ENCODE measurements at places on chromosomes 12 and 14.

DNA sequence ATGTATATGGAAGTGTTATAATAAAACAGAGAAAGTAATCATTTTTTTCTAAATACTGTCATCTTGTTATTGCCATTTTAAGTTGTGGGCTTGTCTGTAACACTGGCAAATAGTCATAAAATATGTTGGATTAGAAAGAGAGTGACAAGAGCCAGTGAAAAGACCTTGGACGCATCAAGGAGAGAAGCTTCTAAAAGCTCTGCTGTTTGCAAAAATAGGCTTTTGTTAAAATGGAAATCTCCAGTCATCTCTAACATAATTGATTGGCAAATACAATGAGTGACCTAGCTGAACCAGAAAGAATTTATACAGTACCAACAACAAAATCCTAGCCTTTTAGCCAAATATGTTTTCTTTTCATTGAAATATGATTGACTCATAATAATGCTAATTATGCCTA, 245.8 kb upstream of the RMST start:
- no peaks in the 10 kb centered on the region for H3K27me3 ChIP-seq
- H3K4me3 ChIP-seq: no peak overlapping the region
- no peak overlapping the region for H3K27ac ChIP-seq
- no peaks in the 10 kb centered on the region for H3K36me3 ChIP-seq
- DNase-seq: no peak
- no peaks in the 10 kb centered on the region for H3K4me1 ChIP-seq

DNA sequence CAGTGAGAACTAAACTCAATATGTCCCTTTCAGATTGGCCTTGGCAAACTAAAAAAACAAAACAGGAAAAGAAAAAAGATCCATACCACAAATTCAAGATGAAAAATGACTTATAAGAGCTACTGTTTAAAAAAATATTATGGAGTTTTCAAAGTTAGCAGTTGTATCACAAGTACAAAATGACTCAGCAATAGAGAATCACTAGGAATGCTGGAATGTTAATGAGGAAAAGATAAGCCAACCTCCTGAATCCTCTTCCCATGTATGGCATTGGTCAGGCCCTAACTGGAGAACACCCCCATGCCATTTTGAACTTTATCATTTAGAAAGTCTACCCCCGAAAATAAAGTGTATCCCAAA, 62.2 kb downstream of the PPP1R36 start:
- H3K4me1 ChIP-seq: peaks cover 6% of the 10 kb centered on the region
- no peak overlapping the region for H3K27ac ChIP-seq
- DNase-seq: no peak

GRCh38 chr14:98913967-98914650, 357.9 kb downstream of the BCL11B start:
- peaks cover 4% of the 10 kb centered on the region for H3K4me1 ChIP-seq
- H3K27me3 ChIP-seq: no peaks in the 10 kb centered on the region
- DNase-seq: no peak
- no peak overlapping the region for H3K4me3 ChIP-seq

- no peaks in the 10 kb centered on the region for H3K27me3 ChIP-seq
- H3K4me3 ChIP-seq: no peak overlapping the region
- H3K36me3 ChIP-seq: no peaks in the 10 kb centered on the region
- H3K27ac ChIP-seq: no peak overlapping the region
- no peaks in the 10 kb centered on the region for H3K4me1 ChIP-seq
Observed at GRCh38 chr12:94020335-94020734, 128.0 kb upstream of the PLXNC1 start.

GRCh38 chr14:91267965-91268437, 23.5 kb upstream of the GPR68 start:
- peaks cover 37% of the 10 kb centered on the region for H3K4me1 ChIP-seq
- H3K4me3 ChIP-seq: no peak overlapping the region
- H3K36me3 ChIP-seq: no peaks in the 10 kb centered on the region
- H3K27me3 ChIP-seq: no peaks in the 10 kb centered on the region
- H3K27ac ChIP-seq: no peak overlapping the region
- DNase-seq: no peak

DNA sequence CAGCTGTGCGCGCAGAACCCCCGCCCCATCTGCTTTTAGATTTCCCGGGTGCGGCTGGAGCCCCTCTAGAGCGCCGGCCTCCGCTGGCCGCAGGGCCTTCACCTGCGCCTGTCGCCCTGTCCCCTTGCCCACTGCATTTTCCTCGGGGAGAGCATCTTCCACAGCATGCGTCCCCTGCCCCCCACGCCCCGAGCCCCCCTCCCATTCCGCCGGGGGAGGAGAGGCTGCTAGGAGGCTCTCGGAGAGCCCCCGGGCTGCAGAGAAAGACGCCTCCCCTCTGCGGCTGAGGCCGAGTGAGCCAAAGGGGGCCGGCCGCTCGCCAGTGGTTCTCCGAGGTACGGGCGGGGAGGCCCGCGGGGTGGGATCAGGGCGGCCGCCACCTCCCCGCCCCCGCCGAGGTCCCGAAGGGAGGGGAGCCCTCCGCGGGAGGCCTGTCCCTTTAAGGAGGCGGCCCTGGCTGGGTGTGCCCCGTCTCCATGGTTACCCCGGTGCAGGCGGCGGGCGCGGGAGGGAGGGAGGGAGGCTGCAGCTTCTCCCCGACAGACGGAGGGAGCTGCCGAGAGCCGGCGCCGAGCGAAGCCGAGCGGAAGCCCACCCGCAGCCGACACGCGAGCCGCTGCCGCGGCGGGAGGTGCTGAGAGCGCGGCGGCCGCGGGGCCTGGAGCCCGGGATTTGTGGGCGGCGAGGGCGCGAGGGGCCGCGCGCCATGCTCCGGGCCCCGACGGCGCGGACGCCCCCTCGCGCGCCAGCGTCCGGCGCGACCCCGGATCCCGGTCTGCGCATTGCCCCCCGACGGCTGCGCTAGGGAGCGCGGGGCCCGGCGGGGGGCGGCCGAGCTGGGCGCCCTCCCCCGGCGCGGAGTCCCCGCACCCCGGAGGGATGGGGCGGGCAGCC, at the start of gene KCNH3:
Gene KCNH3, plus strand, starts transcription at position 521 of the 894 bp plus-strand sequence. CDS start 387 bp downstream, outside the sequence.
- no peaks in the 10 kb centered on the region for H3K27me3 ChIP-seq
- DNase-seq: peak; percentile 87
- peak within 1 kb of the TSS; percentile 27 for H3K4me3 ChIP-seq
- no peak within 1 kb of the TSS for H3K27ac ChIP-seq
- peaks cover 4% of the 10 kb centered on the region for H3K4me1 ChIP-seq

DNA sequence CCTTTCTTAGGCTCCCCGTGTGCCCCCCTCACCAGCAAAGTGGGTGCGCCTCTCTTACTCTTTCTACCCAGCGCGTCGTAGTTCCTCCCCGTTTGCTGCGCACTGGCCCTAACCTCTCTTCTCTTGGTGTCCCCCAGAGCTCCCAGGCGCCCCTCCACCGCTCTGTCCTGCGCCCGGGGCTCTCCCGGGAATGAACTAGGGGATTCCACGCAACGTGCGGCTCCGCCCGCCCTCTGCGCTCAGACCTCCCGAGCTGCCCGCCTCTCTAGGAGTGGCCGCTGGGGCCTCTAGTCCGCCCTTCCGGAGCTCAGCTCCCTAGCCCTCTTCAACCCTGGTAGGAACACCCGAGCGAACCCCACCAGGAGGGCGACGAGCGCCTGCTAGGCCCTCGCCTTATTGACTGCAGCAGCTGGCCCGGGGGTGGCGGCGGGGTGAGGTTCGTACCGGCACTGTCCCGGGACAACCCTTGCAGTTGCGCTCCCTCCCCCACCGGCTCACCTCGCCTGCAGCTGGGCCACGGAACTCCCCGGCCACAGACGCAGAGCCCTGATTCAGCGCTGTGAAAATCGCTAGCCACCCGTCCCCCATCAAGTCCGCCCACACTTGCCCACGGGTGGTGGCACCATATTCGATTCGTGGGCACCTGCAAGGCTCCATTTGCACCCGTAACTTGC, 1.3 kb downstream of the TMEM233 start:
- peak overlapping the region; percentile 51 for H3K4me3 ChIP-seq
- no peaks in the 10 kb centered on the region for H3K4me1 ChIP-seq
- H3K27ac ChIP-seq: no peak overlapping the region
- peak; percentile 18 for DNase-seq
- H3K36me3 ChIP-seq: no peaks in the 10 kb centered on the region

DNA sequence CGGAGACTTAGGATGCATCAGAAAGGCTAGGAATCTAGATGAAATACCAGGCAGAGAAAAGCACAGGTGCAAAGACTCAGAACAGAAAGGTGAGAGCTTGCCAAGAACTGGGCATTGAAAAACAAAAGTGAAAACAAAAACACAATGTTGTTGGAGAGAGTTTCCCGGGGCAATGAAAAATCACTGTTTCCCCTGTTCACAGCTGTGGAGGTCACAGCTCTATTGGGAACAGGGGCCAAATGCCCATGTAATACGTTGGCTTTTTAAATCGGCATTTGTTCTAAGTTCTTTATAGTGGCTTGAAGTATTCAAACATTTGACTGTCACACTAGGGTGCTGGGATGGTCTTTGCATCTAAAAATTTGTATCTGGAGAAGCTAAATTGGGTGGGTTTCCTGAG, 108.3 kb downstream of the SLC15A4 start:
- no peak for DNase-seq
- H3K36me3 ChIP-seq: no peaks in the 10 kb centered on the region
- no peak overlapping the region for H3K27ac ChIP-seq

- no peak overlapping the region for H3K4me3 ChIP-seq
- no peak overlapping the region for H3K27ac ChIP-seq
- H3K4me1 ChIP-seq: no peaks in the 10 kb centered on the region
- no peak for DNase-seq
Observed at GRCh38 chr14:62939970-62940369, 105.3 kb downstream of the KCNH5 start.

GRCh38 chr14:52852810-52853521, 61.6 kb upstream of the GNPNAT1 start:
- no peak overlapping the region for H3K4me3 ChIP-seq
- H3K27me3 ChIP-seq: no peaks in the 10 kb centered on the region
- H3K27ac ChIP-seq: no peak overlapping the region
- no peaks in the 10 kb centered on the region for H3K36me3 ChIP-seq
- H3K4me1 ChIP-seq: peaks cover 8% of the 10 kb centered on the region

DNA sequence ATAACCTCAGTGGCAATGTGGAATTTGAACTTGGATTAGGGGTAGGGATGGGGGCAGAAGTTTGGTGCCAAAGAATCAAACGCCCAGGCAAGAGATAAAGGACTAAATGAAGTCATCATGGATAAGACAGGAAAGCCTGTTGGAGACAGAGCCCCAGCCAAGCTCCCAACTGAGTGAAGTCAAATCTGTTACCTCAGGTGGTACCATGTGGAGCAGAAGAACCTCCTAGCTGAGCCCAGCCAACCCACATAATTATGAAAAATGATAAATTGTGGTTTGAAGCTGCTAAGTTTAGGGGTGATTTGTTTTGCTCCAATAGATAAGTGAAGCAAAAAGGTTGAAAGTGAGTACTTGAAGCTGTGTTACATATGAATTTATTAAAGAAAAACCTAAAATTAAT, 66.1 kb downstream of the SMOC1 start:
- H3K27ac ChIP-seq: no peak overlapping the region
- peaks cover 9% of the 10 kb centered on the region for H3K4me1 ChIP-seq
- H3K36me3 ChIP-seq: no peaks in the 10 kb centered on the region
- H3K27me3 ChIP-seq: no peaks in the 10 kb centered on the region
- no peak overlapping the region for H3K4me3 ChIP-seq
- DNase-seq: no peak

DNA sequence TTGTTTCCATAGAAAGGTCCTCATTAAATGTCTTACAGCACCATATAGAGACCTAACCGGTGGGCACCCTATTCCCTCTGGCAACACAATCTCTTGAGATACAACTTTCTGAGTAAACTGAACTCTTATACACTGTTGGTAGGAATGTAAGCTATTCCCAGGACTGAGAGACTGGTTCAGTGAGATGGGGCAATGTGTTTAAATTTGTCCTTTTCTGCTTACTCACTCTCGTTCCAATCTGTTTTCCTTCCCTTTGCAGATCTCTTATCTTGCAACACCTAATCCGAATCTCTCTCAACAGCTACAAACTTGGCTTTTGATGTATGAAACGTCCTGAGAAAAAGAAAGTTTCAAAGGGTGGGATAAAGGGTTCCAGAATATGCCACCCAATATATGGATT, 26.1 kb upstream of the ETV6 start:
- H3K27me3 ChIP-seq: no peaks in the 10 kb centered on the region
- no peak overlapping the region for H3K27ac ChIP-seq
- peaks cover 10% of the 10 kb centered on the region for H3K4me1 ChIP-seq
- DNase-seq: no peak
- H3K4me3 ChIP-seq: no peak overlapping the region
- no peaks in the 10 kb centered on the region for H3K36me3 ChIP-seq

GRCh38 chr12:41460906-41461305, 272.8 kb downstream of the PDZRN4 start:
- no peaks in the 10 kb centered on the region for H3K27me3 ChIP-seq
- no peaks in the 10 kb centered on the region for H3K36me3 ChIP-seq
- peaks cover 4% of the 10 kb centered on the region for H3K4me1 ChIP-seq
- no peak overlapping the region for H3K27ac ChIP-seq
- no peak overlapping the region for H3K4me3 ChIP-seq

All from testis (tissue), 5 donors.